ENCODE measurements at places on chromosomes 12 and 14.

DNA sequence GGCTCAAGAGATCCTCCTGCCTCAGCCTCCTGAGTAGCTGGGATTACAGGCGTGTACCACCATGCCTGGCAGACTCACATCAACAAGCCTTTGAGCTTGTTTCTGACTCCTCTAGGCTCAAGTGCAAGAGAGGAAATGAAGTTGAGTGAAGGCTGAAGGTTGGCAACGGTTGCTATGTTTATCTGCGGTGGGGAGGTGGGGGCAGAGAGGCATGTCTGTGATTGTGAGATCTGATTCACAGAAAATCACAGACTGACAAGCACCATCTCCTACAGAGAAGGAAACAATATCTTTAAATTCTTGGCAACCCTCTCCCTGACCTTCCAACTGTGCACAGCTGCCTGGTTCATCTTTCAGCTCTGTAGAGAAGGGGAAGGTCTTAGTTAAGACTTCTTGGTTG is 22.1 kb upstream of the NINJ2 start:
- no peak for DNase-seq

GRCh38 chr14:74671789-74672188 is 41.1 kb downstream of the AREL1 start:
- no peak for DNase-seq

DNA sequence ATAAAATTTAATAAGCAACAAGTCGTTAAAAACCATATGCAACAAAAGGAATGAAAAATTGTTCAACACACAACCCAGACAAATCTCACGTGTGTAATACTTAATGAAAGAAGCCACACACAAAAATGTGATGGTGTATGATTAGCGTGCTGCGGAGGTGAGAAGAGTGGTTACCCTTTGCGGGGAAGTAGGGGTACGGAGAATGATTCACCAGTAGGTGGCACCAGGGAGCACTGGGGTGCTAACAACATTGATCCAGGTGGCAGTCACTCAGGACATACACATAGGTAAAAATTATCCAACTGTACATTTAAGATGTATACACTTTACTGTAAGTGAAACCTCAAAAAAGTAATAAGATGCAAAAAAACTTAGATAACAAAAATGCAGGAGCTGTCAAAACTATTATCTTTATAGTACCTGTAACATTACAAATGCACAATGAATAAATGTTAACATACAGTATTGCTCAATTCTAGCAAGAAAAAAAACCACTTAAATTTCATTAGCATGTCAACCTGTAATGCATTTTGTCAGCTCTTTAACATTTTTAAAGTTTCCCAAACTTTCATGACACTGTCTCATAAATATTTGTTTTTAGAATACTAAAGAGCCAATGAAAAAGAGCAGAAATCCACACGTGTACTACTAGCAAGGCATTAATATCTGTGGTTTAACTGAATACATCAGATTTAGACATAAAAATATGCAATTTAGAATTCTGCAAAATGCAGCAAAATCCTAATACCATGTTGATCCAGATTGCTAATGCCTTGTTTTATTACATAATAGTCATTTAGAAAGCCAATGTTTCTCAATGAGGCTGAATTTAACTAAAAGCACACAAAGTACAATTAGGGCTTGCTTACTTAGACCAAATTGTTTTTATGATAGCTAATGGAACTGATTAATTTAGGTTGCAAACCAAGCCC is 46.7 kb downstream of the TMCC3 start:
- DNase-seq, result peak; percentile 37

DNA sequence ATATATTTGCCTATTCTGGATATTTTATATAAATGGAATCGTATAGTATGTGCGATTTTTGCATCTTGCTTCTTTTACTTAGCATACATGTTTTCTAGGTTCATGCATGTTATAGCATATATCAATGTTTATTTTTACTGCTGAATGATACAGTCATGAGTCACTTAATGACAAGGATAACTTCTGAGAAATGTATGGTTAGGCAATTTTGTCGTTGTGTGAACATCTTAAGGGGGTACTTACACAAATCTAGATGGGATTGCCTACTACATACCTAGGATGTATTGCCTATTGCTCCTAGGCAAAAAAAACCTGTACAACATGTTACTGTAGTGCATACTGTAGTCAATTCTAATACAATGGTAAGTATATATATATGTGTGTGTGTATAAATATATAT is 8.8 kb downstream of the USP15 start:
- DNase-seq, result no peak

GRCh38 chr12:82461836-82462235 is 103.5 kb downstream of the METTL25 start:
- no peak for DNase-seq

GRCh38 chr12:27464220-27464554 is 17.7 kb downstream of the SMCO2 start:
- DNase-seq, result no peak

- DNase-seq, result no peak
These were observed 412.8 kb upstream of the TBX3 start for GRCh38 chr12:115096588-115097397.

DNA sequence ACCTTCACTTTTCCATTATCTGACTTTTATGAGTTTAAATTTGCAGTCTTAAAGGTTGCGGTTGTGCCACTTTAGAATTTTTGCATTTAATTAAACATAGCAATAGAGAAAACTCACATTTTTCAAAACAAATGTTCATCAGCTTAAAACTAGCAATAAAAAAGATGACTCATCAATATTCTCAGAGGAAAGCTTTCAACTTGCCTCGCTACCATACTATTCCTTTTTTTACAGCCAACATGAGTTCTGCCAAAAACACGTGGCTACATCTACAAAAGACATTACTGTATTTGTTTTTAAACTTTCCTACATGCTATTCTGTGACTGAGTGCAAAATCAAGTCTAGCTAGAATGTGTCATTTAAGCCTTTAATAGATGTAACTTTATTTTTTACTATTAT is 497.1 kb downstream of the RPS29 start:
- DNase-seq, result no peak

- no peak for DNase-seq
These were observed 18.2 kb downstream of the SYNDIG1L start for GRCh38 chr14:74407801-74408154.

DNA sequence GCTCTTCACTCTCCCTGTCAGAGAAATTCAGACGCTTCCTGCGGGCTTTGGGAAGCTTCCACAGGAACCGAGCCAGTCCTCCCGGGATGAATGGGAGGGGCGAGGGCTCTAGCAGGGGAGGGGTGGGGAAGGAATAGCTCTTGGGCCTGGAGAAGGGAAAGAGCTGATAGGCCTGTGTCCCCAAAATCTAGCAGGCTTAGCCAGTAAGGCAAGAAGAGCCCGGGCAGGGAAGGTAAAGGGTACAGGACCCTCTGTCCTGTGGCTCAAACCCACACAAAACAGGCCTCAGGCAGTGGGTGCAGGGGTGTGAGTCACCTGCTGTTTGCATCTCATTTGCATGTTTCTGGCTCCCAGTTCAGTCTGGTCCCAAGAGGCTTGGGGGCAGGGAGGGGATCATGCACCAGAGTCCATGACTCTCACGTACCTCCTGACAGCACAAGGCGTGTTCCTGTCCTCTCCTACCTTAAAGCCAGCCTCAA is 8.7 kb upstream of the SMUG1 start:
- DNase-seq, result no peak

- DNase-seq, result no peak
These were observed 18.1 kb downstream of the TAMALIN start for GRCh38 chr12:52024845-52025230.

DNA sequence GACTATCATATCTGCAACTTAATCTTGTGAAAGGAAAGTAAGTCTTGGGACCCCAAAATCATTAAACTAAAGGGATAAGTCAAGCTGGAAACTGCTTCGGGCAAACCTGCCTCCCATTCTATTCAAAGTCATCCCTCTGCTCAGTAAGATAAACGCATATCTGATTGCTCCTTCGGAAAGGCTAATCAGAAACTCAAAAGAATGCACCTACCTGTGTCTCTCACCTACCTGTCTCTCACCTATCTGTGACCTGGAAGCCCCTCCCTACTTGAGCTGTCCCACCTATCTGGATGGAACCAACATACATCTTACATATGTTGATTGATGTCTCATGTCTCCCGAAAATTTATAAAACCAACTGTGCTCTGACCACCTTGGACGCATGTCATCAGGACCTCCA is 19.9 kb downstream of the SEC23A start:
- no peak for DNase-seq

- DNase-seq, result no peak
These were observed 170.9 kb downstream of the DUSP6 start for GRCh38 chr12:89181271-89181920.
